ENCODE measurements at places on chromosomes 7 and 10.

DNA sequence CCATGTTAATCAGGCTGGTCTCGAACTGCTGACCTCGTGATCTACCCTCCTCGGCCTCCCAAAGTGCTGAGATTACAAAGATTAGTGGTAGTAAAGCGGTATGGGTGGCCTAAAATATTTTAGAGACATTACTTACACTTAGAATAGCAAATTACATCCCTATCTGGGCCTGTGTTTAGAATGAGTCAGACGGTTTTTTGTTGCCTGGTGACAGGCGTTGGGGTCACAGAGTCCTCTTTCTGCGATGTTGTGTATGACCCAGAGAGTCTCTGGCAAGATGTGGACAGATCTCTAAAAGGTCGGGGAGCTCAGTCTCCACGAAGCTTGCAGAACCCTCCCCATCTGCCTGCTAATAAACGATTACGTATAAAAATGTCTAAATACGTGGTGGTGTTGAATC lies 39.6 kb upstream of the PRKCQ start:
- no peak for DNase-seq

DNA sequence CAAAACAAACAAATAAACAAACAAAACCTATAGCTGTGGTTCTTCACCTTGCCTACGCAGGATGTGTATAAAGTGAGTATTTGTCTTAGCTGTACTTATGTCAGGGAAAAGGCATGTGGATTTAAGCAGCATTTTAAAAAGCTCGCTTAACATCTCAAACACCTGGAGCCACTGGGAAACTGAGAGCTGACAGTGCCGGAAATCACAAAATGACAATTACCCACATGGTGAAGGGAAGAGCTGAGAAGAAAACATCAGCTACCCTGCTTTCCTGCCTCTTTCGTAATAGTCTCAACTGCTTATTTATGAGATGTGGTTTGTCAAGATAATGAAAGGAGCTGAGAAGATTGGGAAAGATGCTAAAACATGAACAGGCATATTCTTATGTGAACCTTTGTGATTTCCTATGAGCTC lies 31.1 kb upstream of the MSMB start:
- DNase-seq, result peak; percentile 18

DNA sequence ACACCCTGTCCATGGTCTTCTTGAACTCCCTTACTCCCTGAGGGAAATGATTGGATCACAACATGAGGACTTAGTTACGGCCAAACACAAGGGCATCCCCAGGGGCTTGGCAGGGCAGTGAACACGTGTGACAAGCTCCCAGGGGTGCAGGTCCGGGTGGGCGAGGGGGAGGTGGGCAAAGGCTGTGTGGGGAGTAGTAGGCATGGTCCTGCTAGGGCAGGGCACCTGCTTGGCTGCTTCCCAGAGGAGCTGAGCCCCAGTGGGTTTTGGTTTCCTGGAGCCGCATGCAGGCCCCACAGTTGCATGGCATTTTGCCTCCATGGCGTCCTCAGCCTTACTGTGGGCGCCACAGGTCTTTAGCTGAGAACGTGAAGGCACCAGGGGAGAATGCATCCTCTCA lies 46.6 kb upstream of the ZNF32 start:
- DNase-seq, result no peak

DNA sequence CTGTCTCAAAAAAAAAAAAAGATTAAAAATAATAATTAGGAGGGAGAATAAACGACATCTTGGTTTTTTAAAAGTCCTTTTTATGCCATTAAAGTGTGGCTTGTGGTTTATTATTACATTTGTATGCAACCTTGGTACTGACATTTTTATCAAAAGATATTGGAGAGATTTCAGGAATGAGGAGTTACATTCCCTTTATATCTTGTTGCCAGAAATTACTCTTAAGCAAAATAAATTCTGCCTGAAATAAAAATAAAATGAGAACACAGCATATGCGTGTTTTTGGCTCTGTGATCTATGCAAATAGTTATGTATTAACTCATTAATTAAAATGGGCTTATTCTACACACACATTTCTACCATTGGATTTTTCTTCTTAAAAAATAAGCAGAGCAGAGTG lies 202.4 kb downstream of the BICC1 start:
- DNase-seq, result no peak

DNA sequence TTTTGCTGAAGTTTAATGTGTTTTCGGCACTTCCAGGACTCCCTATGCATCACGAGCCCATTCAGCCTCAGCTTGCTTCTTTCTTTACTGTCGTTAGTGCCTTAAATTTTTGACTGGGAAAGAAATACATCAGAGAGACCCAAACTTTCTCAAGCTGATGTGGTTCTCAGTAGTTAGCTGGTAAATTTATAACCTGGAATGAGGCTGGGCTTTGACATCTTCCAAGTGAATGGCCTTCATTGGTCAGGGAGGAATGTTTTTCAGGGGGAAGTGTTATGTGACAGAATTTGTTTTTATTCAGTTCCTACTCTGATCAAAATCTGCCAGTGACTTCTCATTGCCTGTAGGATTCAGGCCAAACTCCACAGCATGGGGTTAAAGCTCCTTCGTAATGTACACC lies 296.9 kb downstream of the SORCS3 start:
- no peak for DNase-seq

DNA sequence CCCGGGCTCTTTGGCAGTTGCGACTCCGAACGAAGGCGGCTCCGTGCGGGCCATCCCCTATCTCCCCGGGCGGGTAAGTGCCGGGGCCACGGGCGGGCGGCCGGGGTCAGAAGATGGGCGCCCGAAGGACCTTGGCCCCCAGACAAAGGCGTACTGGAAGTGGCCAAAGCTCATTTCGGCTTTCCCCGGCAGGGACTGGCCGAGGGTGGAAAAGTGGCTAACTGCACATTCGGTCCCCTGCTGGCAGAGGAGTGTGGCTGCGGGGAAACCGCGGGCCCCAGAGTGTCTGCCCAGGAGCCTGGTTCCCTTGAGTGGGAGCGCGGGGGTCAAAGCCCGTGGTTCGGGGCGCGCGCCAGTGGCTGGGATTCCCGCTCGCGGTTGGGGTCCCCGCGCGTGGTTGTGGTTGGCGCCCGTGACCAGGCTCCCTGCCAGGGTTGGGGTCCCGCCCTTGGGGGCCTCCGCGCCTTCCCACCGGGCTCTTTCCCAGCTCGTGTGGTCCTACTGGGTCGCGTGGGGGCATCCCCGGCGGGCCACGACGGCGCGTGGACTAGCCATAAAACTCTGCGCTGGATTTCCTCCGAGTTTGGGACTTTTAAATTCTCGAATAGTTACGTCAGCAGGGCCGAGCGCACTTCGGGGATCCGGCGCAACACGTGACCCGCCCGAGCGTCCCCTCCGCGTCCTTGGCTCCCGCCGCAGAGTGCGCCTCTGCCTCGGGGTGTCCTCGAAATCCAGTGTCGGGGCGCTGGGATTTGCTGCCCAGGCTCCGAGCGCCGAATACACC lies 124.4 kb downstream of the TACC2 start:
- DNase-seq, result no peak

GRCh38 chr10:116764979-116765378 lies 22.6 kb upstream of the HSPA12A start:
- no peak for DNase-seq

DNA sequence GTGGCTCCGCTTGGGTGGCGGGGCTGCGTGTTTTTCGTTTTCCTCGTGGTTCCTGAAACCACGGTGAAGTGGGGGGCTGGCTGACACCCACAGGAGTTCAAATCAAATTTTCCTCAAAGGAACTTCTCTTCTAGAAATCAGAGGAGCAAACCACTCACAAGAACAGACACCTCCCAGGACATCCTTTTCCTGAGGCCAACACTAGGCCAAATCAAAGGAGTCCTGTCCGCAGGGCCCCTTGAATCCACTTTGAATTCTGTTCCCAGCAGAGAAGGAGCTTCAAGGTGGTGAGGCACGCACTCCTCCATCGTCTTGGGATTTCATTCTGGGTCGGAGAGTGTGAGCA lies 29.9 kb upstream of the ZNF273 start:
- no peak for DNase-seq

DNA sequence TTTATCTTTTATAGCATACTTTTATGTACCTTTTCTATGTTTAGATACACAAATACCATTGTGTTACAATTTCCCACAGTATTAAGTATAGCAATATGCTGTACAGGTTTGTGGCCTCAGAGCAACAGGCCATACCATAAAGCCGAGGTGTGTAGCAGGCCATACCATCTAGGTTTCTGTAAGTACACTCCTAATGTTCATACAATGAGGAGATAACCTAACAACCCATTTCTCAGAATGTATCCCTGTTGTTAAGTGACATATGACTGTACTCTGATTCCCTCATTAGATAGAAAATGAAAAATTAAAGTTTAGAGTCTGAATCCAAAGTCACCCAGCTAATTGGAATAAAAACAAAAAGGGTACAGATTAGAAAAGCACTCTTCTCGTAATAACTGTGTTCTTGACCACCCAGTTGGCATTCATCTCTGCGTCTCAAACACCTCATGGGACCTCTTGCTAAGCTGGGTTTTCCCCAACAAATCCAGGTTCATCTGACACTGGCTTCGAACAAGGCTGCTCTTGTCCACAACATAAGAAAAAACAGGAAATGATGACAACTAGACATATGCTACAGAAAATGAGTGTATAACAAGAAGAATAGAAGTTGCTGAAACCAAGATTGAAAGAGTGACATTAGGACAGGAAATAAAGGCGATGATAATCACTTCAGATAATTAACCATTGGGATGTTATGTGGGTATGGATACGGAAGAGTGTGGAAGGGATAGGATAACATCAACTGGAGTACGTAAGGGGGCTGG lies 1.4 kb downstream of the NDUFB8 start:
- no peak for DNase-seq

DNA sequence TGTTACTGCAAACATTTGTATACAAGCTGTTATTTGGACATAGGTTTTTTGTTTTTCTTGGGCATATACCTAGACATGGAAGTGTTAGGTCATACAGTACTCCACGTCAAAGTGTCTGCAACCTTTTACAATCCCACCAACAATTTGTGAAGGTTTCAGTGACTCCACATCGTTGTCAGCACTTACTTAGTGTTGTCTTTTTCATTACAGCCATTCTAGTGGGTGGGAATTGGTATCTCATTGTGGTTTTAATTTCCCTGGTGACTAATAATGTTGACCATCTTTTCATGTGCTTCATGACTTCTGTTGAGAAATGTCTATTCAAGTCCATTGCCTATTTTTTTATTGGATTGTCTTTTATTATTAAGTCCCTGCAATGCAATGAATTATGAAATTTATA lies 95.0 kb downstream of the UBE3C start:
- DNase-seq, result peak; percentile 47

DNA sequence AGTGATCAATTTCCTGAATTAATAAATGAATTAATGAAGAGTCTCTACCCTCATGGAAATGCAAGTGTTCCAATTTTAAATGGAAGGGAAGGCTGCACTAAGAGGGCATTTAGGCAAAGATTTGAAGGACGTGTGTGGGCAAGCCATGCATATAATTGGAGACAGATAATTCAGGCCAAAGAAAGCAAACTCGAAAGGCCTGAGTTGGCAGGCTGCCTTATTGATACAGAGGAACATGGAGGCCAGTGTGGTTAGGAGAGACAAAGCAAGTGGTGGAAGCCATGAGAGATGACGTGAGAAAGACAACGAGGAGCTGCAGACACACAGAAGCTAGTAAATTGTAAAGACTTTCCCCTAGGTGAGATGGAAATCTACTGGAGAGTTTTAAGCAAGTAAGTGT lies 15.4 kb upstream of the PCLO start:
- DNase-seq, result no peak

GRCh38 chr7:102322202-102322715 lies 34.0 kb downstream of the SPDYE6 start:
- no peak for DNase-seq

GRCh38 chr7:99788554-99788953 lies 4.6 kb upstream of the CYP3A4 start:
- peak; percentile 3 for DNase-seq

- peak; percentile 35 for DNase-seq
Observed at GRCh38 chr10:12214763-12215218, 18.8 kb downstream of the CDC123 start.

DNA sequence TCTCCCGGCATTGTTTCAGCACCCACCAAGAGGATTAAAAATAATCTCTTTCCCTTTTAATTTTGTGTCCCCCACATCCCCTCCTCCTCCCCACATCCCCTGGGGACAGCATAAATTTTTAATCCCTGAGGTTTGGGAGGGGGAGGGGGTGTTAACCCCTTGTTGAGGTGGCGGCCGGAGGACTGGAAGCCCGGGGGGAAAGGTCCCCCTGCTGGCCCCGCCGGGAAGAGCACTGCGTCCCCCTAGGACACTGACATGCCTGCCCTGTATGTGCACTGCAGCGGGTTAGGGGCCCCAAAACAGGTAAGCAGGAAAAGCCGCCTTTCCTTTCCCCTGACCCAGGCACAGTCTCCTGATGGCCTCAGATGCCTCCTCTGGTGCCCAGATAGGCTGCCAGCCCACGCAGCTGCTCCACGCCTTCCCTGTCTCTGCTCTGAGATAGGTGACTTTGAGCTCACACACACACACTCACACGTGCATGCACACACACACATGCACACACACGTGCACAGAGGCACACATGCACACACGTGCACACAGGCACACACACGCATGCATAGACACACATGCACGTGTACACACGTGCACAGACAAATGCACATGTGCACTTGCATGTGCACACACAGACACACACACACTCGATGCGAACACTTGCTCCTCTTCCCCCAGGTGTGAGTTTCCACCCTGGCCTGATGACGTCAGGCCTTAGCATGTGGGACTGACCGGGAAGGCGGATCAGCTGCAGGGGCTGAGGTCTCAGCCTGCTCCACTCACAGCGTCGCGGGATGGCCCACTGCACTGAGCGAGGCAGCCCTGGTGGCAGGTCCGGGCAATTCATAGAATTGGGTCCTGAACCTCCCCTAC lies 12.3 kb downstream of the CNPY1 start:
- no peak for DNase-seq

GRCh38 chr7:122743211-122743610 lies 40.5 kb upstream of the RNF148 start:
- no peak for DNase-seq

DNA sequence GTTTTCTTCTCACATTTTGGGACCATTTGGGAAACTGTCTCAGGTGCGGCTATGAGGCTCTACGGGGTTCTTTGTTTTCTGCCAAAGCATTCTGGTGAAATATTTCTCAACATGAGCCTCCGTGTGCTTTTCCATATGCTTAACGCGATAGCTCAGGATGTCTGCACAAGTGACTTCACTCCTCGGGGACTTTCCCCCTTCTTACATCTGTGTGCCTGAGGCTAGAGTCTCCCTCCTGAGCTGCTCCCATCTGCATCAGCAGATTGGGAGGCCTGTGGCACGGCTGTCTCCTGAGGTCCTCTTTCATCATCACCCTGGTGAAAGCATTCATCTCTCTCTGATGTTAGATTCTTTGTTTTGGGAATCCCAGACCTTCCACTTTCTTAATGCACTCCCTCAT lies 1190.9 kb downstream of the TYW1 start:
- DNase-seq, result no peak

DNA sequence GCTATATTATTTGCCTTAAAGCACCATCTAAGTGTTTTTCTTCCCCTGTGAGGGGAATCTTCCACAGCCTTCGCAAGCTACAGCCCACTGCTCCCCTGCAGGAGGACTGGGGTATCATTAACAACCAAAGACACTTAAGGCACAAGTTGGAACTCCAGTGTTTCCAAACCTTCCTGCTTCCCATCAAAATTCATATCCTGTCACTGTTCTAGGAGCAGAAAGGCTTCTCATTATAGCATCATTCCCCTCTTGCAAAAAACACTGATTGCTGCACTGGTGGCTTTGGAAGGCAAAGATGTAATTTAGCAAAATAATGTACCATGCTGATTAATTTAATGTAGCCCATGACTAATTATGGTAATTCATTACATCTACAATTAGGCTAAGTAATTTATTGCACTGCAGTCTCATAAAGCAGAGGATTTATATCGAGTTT lies 207.2 kb downstream of the SKAP2 start:
- DNase-seq, result no peak

- DNase-seq, result no peak
Observed at GRCh38 chr7:91249506-91250233, 14.6 kb upstream of the FZD1 start.

Data from AG09309 (cell line).